ENCODE measurements at places on chromosomes 16 and 17. TPM values are rescaled to one million over a fixed set of nuclear protein-coding genes. Genes with fewer than 3 reads are reported as not detected.

The KRTAP1-5 gene
- not detected for polyA plus RNA-seq

The HOXB2 gene
- not detected for polyA plus RNA-seq

The SLC6A2 gene
- 0.25 TPM for polyA plus RNA-seq

The NME2 gene
- 795 TPM for polyA plus RNA-seq

The CHST5 gene
- 0.23 TPM for polyA plus RNA-seq

The TMEM92 gene
- polyA plus RNA-seq, result 39.2 TPM

The CHST4 gene
- polyA plus RNA-seq, result 14.6 TPM

The DNAI2 gene
- polyA plus RNA-seq, result 0.24 TPM

The CMTM1 gene
- 1.7 TPM for polyA plus RNA-seq

The ZPBP2 gene
- polyA plus RNA-seq, result not detected

The TLCD2 gene
- 0.47 TPM for polyA plus RNA-seq

The HSD11B2 gene
- polyA plus RNA-seq, result 32.9 TPM

The SPHK1 gene
- polyA plus RNA-seq, result 4.6 TPM

The ALDOC gene
- 134 TPM for polyA plus RNA-seq

The GAS2L2 gene
- polyA plus RNA-seq, result 0.09 TPM

The CCL2 gene
- 2.6 TPM for polyA plus RNA-seq

The SLC5A10 gene
- polyA plus RNA-seq, result 0.11 TPM

The B4GALNT2 gene
- not detected for polyA plus RNA-seq

The CHD9NB gene
- 5.9 TPM for polyA plus RNA-seq

Measured in H1 (cell line).